A549 treated with DMSO at 1 μM for 4 hours (cell line): ENCODE measurements at places on chromosomes 2 and 18. TPM values are rescaled to one million over a fixed set of nuclear protein-coding genes. Genes with fewer than 3 reads are reported as not detected.

The TRIM43 gene
- 0.05 TPM in 1 of 5 replicates, not detected in the others for total RNA-seq

The RGPD8 gene
- 3.4 to 4.9 TPM (median 4.1 TPM) in 5 replicates for total RNA-seq

The LOXHD1 gene
- not detected in 5 replicates for total RNA-seq

The NEU4 gene
- total RNA-seq: 0.18 to 0.50 TPM (median 0.26 TPM) in 4 of 5 replicates, not detected in the other

The PDCD1 gene
- not detected in 5 replicates for total RNA-seq
